ENCODE measurements at places on chromosomes 3 and 15.
A peak's percentile ranks its signal among the peaks of the same experiment; 100 is the strongest.

DNA sequence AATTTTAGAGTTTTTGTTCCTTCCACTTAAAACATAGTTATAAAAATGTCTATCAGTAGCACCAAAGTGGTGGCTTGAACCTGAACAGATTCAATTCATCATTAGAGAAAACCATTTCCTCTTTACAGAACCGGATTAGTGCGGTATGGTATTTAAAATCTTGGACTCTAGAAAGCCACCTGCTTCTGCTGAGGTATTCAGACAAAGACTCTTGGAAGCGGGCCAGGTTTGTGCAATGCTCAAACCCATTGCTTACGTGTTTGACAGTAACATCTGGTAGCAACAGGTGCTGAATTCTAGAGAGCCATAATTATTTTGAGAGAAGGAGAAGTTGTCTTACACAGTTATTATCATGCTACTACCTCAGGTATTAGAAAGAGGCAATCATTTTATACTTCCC, 290.5 kb downstream of the NAALADL2 start:
- DNase-seq = no peak

- no peak for DNase-seq
Observed at GRCh38 chr3:29559741-29560465, 279.0 kb downstream of the RBMS3 start.

DNA sequence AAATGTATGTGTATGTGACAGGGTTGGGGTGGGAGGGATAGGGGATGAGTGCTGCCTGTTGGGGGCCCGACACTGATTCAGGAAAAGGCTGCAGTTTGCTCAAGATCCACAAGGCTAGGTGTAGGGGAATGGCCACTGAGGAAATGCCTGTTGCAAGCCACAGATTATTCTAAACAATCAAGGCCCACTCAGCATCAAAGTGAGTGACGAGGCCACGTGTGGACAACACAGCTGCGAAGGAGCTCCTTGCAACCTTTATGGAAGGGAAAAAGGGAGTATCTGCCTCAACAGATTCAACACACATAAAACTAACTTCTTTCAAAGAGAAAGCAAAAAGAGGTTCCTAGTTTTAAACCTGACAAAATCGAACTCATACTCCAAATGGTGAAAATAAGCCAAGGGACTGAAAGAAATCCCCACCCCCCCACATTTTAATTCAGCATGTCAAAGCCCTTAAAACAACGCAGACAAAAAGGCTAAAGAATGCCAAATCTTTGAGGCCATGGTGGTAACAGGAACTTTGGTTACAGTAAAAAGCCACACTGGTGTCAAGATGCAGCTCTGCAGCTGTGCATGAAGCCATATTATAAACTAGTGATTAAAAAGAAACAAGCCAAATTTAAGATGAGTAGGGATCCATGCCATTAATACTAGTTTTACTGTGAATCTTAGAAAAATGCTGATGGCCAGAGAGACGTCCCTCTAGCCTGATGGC, 3.6 kb downstream of the POLG start:
- no peak for DNase-seq

- no peak for DNase-seq
Observed at GRCh38 chr3:163779396-163780344, 1298.6 kb downstream of the SI start.

DNA sequence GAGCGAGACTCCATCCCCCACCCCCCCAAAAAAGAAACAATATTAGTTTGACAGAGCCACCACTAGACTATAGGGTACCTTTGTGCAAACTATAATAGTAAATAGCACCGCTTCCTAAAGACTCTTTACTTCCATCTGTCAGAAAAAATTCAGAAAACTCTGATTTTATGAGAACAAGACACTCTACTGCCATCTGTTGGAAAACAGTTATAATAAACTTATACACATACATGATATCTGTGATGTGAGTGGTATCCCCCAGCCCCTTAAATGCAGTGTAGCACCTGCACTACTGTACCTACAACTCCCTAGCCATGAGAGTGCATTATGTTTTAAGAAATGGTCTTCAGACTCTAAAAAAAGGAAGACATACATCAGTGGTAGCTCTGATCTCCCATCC, 47.1 kb upstream of the CTDSPL start:
- no peak for DNase-seq

- DNase-seq = no peak
Observed at GRCh38 chr3:89320186-89320585, 212.8 kb downstream of the EPHA3 start.

- DNase-seq = no peak
Observed at GRCh38 chr3:185558395-185558794, 6.0 kb upstream of the LIPH start.

DNA sequence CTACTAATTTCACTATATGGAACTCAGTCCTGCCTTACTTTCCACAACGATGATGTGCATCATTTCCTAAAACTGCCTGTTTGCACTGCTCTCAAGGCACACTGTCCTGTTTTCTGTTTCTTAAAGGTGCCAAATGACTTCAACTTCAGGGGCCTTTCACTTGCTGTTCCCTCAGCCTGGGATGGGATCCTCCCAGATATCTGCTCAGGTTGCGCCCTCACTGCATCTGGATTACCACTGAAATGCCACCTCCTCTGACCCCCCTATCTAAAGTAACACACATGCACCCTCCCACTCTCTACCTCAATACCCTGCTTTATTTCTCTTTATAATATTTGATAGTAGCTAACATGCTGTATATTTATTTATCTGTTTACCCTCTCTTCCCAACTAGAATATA, 123.8 kb upstream of the CMC1 start:
- no peak for DNase-seq

DNA sequence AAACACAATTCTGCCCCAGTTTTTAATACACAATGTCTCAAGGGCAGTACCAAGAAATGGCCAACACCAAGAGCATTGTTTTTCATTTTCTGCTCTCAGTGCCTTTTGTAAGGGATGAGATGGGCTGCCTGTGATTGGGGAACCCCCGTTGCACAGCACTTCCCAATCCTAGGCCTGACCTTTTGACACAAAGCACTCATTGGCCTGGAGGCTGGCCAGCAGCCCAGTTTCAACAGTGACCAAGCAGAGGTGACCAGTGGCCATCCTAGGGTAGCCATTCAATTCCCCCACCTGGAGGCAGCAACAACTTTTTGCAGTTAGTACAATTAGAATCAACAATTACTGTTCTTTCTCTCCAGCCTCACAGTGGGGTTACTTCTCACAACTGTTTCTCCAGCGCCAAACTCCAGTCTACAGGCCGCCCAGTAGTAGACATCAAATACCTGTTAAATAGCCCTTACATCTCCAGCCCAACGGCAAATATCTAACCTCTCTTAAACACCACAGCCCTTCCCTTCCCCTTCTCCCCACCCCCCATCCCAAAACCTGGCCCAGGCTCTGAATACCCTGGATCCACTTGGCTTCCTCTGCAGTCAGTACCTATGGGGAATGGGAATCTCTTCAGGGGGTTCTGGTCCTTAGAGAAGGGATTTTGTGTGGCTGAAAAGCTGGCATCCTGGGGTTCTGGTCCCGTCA, 8.9 kb upstream of the LRRC2 start:
- no peak for DNase-seq

GRCh38 chr15:63504979-63505841, 817 bp downstream of the USP3 start:
- DNase-seq = peak; percentile 57

GRCh38 chr15:41978534-41978933, 6.2 kb upstream of the EHD4 start:
- no peak for DNase-seq

GRCh38 chr3:87361956-87362355, 85.6 kb upstream of the POU1F1 start:
- no peak for DNase-seq

DNA sequence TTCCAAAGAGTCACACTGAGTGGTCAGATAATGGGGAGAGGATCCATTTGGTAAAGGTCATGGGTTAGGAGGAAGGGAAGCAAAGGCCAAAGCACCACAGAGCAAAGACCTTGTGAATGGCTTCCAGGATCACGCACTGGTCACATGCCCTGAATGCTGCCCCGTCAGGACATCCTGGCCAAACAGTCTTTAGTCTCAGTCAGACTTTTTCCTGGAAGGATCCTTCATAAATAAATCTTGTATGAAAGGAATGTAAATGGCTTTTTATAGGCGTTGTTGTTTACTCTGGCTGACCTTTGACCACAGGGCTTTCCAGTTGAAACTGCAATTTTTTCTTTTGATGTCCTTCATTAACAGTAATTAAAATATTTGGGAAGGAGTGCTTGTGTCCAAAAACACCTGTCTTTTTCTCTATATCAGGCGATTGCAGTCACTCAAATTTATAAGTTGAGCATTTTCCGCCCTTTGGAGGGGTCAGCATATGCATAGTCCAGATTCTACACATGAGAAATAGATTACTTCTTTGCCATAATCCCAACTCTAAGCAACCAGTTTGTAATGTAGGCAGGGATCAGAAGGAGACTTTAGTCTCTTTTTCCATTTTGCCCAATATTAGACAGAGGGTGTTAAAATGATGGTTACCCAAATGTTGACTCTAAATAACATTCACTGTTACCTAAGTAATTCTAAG, 48.4 kb downstream of the CHAC1 start:
- no peak for DNase-seq

- DNase-seq = no peak
Observed at GRCh38 chr3:14899993-14900618, 47.3 kb upstream of the NR2C2 start.

- no peak for DNase-seq
Observed at GRCh38 chr15:29712149-29712885, 110.0 kb downstream of the TJP1 start.

DNA sequence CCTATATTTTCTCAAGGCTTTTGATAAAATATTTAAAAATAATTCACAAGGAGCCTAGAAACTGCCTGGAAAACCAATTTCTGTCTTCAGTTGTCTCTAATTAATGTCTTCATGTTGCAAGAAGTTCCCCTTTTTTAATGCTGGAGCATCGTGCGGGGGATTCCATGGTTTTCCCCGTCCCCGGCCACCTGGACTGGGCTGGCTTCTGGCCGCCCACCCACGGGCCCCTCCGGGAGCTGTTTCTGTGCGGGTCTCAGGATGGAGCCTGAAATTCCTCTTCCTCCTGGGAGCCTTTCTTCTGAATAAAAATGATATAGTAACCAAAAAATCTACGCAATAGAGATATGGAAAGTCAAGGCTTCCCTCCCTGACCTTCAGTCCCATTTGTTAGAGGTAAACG, 8.1 kb upstream of the LRRK1 start:
- DNase-seq = no peak

GRCh38 chr3:193546129-193546528, 8.6 kb downstream of the ATP13A4 start:
- DNase-seq = no peak

- DNase-seq = no peak
Observed at GRCh38 chr3:146313031-146313745, 62.3 kb upstream of the PLSCR4 start.

- no peak for DNase-seq
Observed at GRCh38 chr3:64898941-64899340, 211.1 kb upstream of the ADAMTS9 start.

DNA sequence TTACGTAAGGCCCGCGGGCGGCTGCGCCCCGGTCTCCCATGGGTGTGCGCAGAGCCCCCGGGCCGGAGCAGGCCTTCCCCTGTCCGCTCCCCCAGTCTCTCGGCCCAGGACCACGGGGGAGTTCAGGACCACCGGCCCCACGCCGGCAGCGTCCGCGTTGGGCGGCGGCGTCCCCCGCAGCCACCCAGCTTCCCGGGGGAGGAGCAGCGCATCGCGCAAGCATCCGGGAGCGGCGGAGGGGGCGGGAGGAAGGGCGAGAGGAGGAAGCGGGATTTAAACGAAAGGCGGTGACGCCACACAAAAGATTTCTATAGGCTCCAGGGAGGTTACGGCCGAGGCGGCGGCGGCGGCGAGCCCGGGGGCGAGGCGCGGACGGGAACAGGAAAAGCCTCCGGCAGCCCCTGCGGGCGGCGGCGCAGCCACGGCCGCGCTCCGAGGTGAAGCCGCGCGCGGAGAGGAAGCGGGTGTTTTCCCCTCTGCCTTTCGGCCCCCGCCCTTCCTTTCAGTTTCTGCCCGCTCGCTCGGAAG, at the start of gene TLNRD1:
Gene TLNRD1, plus strand, starts transcription at position 300 of the 528 bp plus-strand sequence. CDS start 1,349 bp downstream, outside the sequence.
- peak; percentile 88 for DNase-seq

DNA sequence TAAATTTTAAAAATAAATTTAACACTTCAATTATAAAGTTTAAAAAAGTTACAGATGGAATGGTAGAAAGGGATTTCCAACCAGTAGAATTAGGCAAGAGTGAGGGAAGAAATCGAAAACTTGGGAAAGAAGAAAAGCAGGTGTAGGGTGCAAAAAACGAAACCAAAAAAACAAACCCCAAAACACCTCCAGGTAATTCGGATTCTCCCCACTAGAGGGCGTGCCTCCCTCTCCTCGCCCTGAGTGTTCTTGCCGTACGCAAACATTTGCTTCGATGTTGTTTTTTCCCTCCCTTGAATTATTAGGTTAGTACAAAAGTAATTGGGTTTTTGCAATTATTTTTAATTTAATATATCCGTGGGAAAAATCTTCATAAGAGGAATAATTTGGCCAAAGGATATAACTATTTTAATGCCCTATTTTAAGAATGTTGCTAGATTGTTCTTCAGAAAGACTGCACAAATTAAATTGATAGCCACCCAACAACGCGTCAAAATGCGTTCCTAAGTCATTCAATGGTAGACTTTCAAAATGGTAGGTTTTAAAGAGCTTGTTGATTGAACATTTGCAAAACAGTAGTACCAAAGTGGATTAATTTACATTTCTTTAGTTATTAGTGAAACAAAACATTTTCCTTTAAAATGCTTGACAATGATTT, 63.7 kb downstream of the SLC30A4 start:
- DNase-seq = peak; percentile 70

DNA sequence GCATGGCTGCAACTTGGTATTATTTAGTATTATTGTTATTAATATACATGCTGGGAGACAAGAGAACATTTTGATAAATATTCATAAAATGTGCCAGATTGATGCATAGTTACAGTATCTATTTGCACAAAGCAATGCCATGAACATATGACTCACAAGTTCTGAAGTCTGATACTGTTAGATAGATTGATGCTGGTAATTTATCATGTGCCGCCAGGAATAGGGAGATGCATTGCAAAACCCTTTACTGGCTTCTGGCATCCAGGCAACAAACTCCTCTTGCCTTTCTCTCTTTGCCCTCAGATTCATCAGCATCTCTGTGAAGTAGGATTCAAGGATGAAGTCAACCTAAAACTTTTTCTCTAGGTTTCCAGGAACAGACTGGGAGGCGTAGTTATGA, 41.0 kb upstream of the SLC25A26 start:
- DNase-seq = no peak

DNA sequence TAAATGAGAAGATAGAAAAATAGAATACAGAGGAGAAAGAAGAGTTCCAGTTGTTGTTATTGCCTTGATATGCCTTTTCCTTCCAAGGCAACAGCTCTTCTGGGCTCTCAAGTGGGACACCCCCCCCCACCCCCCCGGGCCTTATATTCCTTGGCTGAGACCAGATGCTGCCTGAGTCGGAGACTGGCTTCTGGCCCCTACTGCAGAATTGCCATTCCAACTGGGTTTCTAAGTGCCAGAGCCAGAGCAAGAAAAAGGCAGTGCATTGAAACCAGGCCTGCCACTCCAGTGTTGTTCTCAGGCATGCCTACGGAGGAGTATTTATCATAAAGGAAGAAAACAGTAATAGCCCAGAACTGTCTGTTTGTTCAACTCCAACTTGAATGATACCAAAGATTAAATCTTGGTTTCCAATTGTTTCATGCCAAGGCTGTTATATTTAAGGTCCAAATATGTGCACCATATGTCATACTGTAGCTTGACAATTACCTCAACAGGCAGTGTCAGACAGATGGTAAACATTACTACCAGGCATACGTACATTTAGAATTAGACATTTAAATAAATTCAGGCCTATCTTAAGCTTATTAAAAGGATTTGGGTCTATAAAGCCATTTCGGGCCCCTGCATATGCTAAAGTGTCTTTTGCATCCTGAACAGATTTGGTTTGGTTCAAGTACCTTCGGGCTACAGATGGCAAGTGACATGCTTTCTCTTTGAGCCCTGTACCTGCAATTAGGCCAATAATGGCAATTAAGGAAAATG, 209.9 kb upstream of the SEMA6D start:
- DNase-seq = no peak
